ENCODE measurements at places on chromosomes 6 and 20.

GRCh38 chr6:106370639-106371038 is 10.1 kb downstream of the CRYBG1 start:
- DNase-seq, result no peak

- no peak for DNase-seq
Measured at GRCh38 chr6:2971420-2972218, at the start of gene SERPINB6. Gene SERPINB6 (minus strand): TSS chr6:2971567. CDS start chr6:2959332, 12,235 bp downstream.

- DNase-seq, result no peak
Measured at GRCh38 chr6:16438718-16439591, 200.6 kb downstream of the GMPR start.

DNA sequence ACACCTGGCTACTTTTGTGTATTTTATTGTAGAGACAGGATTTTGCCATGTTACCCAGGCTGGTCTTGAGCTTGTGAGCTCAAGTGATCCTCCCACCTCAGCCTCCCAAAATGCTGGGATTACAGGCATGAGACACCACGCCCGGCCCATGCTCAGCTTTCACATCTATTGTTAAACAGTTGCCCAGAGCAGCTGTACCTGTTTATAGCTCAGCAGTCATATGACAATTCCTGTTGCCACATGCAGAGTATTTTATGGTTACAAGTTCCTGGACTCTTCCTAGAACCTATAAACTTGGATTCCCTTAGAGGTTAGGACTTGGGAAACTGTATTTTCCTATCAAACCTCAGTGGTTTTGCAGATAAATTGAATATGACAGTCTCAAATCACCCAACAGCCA is 188.3 kb upstream of the KCNG1 start:
- DNase-seq, result no peak

DNA sequence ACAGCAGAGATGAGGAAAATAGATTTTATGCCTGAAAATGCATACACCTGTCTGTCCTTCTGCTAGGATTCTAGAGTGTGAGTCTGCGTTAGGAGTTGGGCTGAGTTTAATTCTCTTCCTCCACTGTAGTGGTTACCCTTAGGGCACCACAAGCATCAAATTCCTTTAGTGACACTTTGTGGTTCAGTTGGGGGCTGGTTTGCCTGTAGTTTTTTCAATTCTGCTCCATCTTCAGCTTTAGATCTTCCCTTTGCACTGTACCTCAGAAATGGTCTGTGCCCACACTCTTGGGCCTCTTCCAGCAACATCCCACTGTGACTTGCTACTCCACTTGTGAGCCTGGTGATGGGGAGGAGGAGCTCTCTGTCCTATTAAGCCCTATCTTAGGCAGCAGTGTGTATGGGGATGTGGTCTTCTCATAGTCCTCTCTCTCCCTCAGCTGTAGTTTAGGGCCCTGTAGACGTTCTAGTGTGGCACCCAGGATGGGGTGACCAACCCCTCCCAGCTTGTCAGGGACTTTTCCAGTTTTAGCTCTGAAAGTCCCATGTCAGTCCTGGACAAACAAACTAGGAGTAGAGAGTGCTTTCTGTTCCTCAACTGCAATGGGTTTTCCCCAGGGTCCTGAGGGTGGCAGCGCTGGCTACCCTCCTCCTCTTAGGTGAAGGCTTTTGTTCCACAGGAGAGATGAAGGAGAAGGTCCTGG is 19.7 kb upstream of the OGFRL1 start:
- no peak for DNase-seq

DNA sequence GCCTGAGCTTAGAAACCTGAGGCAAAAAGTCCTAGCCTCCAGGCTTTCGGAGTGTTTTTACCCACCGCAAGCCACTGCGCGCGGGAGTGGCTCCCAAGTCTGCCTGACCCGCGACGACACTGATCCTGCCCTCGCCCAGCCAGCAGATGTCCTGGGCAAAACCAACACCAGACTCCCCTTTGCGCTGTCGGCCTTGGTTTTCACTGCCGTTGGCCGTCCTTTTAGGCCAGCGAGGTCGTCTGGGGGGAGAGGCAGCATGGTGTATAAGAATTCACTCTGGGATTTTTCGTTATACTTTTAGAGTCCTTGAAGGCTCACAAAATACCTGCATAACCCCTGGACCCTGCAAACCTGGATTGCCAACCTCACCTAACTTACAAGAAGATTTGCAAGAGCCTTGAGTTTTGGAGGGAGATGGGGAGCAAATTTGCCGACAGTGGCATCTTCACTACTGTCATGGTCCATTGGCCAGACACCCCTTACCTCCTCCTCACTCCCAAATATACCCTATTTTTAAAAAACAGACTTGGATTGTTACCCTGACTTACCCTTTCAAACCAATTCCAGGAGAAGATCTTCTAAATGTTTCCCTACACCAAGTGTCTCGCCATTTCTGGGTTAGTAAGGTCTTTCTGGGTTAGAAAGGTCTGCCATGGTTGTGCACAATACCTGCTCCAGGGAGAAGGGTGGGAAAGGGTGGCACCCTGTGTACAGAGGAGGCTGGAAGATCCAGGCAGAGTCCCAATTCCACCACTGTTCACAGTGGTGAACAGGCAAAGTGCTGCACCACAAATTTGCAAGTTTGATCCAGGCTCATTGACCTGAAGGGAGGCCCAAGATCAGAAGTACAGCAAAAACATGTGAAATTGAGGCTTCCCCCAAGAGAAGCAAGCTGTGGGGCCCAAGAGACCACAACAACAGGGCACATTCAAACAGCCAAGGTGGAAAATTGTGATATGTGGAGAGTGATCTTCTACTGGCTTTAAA is 4.4 kb downstream of the FOXA2 start:
- DNase-seq, result no peak

GRCh38 chr6:23465912-23466311 is 660.1 kb upstream of the NRSN1 start:
- no peak for DNase-seq

- peak; percentile 82 for DNase-seq
Measured at GRCh38 chr20:9867196-9867980, 28.5 kb upstream of the PAK5 start.

Measured in NCI-H524 (cell line).